Mucosa of descending colon (tissue), 3 donors: ENCODE measurements at places on chromosomes 5 and 9. TPM values are rescaled to one million over a fixed set of nuclear protein-coding genes. Genes with fewer than 3 reads are reported as not detected.

DNA sequence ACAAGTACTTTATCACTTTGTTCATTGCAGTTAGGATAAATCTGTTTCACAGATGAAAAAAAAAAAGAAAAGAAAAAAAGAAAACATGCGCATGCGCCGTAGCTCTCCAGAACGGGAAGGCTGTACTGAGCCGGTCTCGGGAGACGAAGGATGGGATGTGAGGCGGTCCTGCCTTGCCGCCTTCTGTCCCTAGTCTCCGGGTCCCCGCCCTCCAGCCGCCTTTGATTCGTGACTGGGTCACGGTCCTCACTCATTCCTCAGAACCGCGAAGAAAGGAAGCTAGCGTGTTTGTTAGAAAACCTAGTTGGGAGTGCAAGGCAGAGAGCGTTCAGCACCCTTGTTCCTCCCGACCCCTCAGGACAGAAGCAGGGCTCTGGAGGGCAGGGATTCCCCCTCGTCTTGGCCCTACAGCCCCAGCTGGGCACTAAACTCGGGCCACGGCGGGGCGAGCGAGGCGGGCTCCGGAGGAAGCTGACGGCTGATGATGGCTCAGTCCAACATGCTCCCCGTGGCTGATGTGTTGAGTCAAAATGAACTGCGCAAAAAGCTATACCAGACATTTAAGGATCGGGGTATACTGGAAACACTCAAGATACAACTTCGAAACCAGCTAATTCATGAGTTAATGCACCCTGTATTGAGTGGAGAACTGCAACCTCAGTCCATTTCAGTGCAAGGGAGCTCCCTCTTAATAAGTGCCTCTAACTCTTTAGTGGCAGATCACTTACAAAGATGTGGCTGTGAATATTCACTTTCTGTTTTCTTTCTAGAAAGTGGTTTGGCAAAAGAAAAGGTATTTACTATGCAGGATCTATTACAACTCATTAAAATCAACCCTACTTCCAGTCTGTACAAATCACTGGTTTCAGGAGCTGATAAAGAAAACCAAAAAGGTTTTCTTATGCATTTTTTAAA, 40.0 kb downstream of the CPLANE1 start:
- DNase-seq, result no peak

- peak; percentile 7 for DNase-seq
Observed at GRCh38 chr5:111472579-111472978, 39.8 kb downstream of the STARD4 start.

DNA sequence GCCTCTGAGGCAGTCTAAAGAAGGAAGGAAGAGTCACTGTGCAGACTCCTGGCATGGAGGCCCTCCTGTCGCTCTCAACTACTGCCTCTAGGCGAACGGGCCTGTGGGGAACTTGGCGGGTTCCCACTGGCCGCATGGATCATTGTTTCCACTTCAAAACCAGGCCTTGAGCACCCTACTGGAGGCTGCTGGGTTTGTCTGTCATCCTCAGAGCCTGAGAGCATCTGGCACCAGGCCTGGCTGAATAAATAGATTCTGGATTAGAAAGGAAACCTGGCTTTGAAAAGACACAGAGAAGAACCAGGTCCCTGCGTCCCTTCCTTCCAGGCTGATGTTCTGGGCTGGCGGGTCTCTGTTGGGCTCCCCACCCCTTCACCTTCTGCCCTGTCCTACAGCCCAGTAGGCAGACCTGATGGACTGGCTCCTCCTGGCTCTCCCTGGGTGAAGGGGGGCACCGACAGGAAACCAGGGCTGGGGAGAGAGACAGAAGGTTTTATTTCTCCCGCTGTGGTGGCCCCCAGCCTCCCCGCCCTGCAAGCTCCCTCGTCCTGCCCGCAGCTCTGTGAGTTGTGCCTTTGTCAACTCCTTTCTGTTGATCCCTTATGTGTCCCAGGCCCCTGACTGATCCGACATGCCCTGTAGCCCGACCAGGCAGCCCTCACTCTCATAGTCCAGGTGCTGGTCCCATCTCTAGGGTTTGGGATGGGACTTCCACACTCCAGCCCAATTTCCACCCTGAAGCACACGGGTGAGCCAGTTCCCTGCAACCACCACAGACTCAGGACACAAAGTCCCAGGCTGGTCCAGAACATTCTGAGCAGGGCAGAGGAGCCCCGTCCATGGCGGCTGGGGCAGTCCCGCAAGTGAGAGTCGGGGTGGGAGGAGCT, 50.1 kb downstream of the ADAMTS2 start:
- DNase-seq, result peak; percentile 35

GRCh38 chr5:137901011-137901817, 12.0 kb downstream of the PKD2L2 start:
- no peak for DNase-seq

DNA sequence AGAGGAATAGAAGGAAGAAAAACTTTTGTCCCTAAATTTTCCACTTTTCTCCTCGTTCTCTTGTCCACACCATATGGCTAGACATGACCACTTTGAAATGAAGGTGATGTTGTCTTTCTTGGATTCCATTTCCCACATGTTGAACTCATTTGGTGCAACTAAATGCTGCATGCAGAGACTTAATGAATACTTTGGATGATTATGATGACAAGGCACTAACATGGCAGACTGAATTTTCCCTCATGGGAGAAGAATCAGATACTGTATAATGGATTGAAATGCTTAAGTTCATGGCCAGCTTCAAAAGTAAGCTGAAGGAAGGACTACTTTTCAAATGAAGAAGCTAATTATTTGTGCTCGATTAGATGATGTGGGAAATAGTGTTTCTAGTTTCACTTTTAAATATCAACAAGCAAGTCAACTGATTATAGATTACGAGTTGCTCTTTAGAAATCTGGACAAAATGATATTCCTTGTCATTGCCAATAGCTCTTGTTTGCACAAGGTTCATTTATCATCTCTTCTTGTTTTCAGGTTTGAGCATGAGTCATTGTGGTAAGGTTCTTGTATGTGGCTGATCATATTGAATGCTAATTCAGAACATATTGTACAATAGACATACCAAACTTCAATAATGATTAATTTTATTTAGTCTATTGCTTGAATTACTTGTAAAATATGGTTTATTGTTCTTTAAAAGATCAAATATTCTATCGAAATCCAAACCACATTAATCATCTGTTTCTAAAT, 501.3 kb upstream of the FTMT start:
- DNase-seq, result no peak

- DNase-seq, result no peak
Observed at GRCh38 chr9:95092262-95093072, 225.0 kb downstream of the FANCC start.

The FOXD4L3 gene
- not detected for total RNA-seq
